Esophagus mucosa (tissue), 1 donor: ENCODE measurements at places on chromosomes 3 and 15. TPM values are rescaled to one million over a fixed set of nuclear protein-coding genes. Genes with fewer than 3 reads are reported as not detected.

DNA sequence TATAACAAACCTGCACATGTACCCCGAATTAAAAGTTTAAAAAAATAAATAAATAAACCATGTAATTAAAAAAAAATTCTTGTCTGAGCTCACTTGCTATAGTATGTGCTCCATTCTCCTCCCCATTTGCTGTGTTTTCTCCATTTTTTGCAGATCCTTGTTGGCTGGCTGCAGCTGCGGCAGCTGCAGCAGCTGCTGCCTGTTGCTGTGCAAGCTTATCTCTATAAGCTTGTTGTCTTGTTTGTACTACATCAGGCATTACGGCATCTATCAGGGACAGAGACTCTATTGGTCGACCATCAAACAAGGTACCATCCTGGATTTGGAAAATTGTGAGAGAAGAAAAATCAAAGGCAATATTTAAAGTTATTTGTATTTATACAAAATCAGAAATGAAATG, 145.9 kb downstream of the TBL1XR1 start:
- ATAC-seq: no peak

DNA sequence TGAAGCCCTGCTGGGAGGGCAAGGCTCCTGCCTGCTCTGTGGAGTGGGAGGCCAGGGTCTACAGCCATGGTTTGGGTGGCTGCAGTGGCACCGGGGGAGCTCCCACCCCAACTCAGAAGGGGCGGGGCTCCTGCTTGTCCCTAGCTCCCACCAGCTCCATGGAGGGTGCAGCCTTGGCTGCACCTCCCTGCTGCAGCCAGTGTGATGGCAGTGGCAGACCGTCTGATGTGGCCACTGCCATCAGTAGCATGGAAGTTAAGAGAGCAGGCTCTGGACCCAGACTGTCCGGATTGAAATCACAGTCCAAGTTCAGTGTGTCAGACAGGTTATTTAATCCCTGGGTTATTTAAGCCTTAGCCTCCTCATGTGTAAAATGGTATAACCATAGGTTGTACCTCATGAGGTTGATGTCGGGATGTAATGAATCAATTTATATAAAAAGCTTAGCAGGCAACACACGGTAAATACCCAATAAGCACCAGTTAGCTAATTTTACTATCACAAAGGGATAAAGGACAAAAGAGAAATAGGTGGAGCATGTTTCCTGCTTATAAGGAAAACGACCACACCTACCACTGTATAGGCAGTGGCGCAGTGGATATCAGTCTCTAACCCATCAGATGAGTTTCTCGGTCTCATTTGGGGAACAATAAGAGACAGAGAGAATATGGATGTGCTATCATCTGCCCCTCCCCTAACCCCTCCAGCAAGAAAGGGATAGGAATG, 13.1 kb upstream of the NR1I2 start:
- ATAC-seq: no peak

GRCh38 chr3:65995030-65995429, 43.7 kb downstream of the MAGI1 start:
- ATAC-seq: peak; percentile 61

GRCh38 chr3:188156056-188156455, 2.1 kb downstream of the LPP start:
- ATAC-seq: no peak

The GOLGA6L2 gene
- not detected for total RNA-seq

DNA sequence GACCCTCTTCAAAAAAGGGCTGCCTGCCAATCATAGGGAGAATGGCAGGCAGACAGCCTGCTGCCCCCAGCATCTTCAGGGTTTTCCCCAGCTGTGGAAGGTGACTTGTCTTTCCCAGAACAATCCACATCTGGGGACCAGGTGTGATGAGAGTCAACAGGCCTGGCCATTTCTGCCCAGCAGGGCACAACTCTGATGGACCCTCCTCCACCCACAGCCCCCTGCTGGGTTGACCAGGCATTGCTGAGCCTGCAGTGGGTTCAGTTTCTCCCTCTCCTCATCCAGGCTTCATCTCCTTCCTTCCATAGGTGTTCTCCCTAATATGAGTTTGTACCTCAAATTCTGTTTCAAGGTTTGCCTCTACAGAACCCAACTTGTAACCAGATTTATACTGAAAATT, 111.0 kb downstream of the MINAR1 start:
- no peak for ATAC-seq

The TGM4 gene
- not detected for total RNA-seq

GRCh38 chr3:102085431-102086176, 236.3 kb downstream of the NFKBIZ start:
- ATAC-seq: no peak

DNA sequence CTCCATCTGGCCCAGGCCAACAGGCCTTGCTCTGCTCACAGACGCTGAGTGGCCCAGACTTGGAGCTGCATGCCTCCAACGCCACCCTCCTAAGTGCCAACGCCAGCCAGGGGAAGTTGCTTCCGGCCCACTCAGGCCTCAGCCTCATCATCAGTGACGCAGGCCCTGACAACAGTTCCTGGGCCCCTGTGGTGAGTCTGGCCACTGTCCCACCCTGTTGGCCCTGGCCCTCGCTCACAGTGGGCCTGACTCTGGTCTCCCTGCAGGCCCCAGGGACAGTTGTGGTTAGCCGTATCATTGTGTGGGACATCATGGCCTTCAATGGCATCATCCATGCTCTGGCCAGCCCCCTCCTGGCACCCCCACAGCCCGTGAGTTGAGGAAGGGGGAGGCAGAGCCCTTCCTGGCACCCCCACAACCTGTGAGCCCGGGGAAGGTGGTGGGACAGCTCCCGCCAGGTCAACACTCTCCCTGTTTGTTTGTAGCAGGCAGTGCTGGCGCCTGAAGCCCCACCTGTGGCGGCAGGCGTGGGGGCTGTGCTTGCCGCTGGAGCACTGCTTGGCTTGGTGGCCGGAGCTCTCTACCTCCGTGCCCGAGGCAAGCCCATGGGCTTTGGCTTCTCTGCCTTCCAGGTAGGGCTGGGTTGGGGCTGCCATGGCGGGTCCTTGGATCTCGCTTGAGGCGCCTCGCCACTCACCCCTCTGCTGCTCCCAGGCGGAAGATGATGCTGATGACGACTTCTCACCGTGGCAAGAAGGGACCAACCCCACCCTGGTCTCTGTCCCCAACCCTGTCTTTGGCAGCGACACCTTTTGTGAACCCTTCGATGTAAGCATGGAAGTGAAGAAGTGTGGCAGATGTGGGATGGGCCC, 10.0 kb downstream of the NT5DC2 start:
- ATAC-seq: no peak

The NLGN1 gene
- 0.44 TPM for total RNA-seq

- ATAC-seq: no peak
Observed at GRCh38 chr3:141835557-141836229, 40.8 kb upstream of the ATP1B3 start.

DNA sequence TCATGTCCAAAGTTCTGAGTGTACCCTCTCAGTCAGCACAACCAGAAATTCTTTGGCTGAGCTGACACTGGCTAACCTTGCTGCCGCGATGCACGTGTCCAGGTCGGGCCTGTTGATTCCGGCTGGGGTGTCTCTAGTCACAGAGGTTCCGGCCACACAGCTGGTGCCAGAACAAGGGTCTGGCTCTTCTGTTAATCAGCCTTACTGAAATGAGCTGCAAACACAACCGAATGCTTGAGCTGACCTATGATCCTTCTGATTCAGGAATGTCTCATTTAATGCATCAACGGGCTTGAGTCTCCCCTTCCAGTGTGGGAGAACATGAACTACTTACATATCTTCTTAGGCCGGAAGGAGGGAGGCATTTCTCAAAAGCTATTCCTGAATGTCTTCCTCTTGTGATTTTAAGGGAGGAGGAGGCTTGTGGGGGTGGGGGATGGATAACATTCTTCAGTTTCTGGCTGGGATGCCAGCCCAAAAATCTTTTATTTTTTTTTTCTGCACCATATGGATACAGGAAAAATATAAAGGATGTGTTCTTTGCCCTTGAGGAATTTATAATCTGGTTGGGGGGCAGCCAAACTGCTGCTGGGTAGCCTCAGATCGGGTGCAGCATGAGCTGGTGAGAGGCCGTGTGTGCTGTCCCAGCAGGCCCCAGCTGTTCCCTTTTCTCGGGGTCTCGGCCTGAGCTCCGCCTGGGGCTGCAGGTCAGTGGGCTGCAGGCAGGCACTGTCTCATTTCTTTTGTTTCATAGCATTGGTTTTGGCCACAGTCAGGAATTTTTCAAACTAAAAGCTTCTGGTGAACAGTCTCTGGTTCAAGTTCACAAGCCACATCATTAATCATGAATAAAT, 319.1 kb upstream of the TBL1XR1 start:
- no peak for ATAC-seq
